A549 treated with CpdA at 1 μM for 4 hours (cell line): ENCODE measurements at places on chromosomes 4 and X. TPM values are rescaled to one million over a fixed set of nuclear protein-coding genes. Genes with fewer than 3 reads are reported as not detected.

The UGT2B17 gene
- total RNA-seq: not detected in 5 replicates

The MAGEB1 gene
- not detected in 5 replicates for total RNA-seq

The NAA11 gene
- total RNA-seq: not detected in 5 replicates

The ZIC3 gene
- total RNA-seq: not detected in 5 replicates

The ESX1 gene
- total RNA-seq: 0.09 TPM in 1 of 5 replicates, not detected in the others

The TMEM156 gene
- total RNA-seq: 19.3 to 27.3 TPM (median 23.0 TPM) in 5 replicates

The SPANXC gene
- total RNA-seq: 0.71 to 1.4 TPM (median 1.0 TPM) in 4 of 5 replicates, not detected in the other

The CT45A2 gene
- 0.07 TPM in 1 of 5 replicates, not detected in the others for total RNA-seq

The TCEAL2 gene
- not detected in 5 replicates for total RNA-seq

The HDAC8 gene
- 20.9 to 24.8 TPM (median 22.7 TPM) in 5 replicates for total RNA-seq

The NEIL3 gene
- 13.7 to 16.3 TPM (median 15.4 TPM) in 5 replicates for total RNA-seq

The CT45A10 gene
- total RNA-seq: 0.27 to 0.37 TPM (median 0.29 TPM) in 3 of 5 replicates, not detected in the others

The SRPK3 gene
- 0.07 to 0.10 TPM in 2 of 5 replicates, not detected in the others for total RNA-seq

The KANTR gene
- total RNA-seq: 1.4 to 1.6 TPM (median 1.4 TPM) in 5 replicates

The APOO gene
- 31.9 to 34.4 TPM (median 33.5 TPM) in 5 replicates for total RNA-seq

The PRSS12 gene
- 0.13 to 0.40 TPM (median 0.24 TPM) in 5 replicates for total RNA-seq

The JAKMIP1 gene
- total RNA-seq: 0.02 TPM in 1 of 5 replicates, not detected in the others

The CCKAR gene
- not detected in 5 replicates for total RNA-seq

The HUWE1 gene
- 70.0 to 81.7 TPM (median 73.2 TPM) in 5 replicates for total RNA-seq

The TAPT1 gene
- 10.2 to 15.3 TPM (median 12.5 TPM) in 5 replicates for total RNA-seq

The HGFAC gene
- 0.09 to 0.55 TPM (median 0.16 TPM) in 5 replicates for total RNA-seq

The TSPAN7 gene
- total RNA-seq: 2.4 to 3.5 TPM (median 3.2 TPM) in 5 replicates

The TMEM144 gene
- 3.1 to 4.3 TPM (median 3.6 TPM) in 5 replicates for total RNA-seq

The BGN gene
- total RNA-seq: 0.06 to 0.10 TPM in 2 of 5 replicates, not detected in the others

The MAGEA12 gene
- total RNA-seq: 0.08 to 0.19 TPM (median 0.16 TPM) in 5 replicates
